ENCODE measurements at places on chromosomes 3 and 15.

GRCh38 chr15:92617549-92618520 lies 37.7 kb downstream of the FAM174B start:
- DNase-seq: no peak

DNA sequence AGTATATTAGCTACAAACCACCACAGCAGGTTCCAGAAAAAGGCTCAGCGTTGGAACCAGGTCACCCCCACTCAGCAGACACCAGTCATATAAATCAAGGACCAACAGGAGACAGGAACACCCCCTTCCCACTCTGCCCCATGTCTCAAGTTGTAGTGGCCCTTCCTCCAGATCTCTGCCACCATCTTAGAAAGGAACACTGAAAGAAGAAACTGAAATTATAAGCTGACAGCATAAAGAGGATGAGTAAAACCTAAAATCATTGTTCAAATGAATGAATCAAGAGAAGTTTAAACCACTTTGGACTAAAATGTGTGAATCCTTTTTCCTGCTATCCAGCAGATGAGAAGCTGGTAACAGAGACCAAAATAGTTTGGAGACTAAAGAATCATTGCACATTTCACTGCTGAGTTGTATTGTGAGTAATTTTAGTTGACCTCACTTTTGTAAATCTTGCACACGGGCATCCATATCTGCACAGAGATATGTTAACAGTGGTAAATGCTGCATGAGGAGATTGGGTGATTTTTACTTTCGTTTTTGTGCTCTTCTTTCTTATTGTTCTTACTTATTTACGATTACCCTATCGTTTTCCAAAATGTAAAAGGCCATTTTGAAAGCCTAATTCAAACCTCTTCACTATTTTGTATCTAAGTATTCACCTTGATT lies 19.8 kb downstream of the CCR3 start:
- no peak for DNase-seq

DNA sequence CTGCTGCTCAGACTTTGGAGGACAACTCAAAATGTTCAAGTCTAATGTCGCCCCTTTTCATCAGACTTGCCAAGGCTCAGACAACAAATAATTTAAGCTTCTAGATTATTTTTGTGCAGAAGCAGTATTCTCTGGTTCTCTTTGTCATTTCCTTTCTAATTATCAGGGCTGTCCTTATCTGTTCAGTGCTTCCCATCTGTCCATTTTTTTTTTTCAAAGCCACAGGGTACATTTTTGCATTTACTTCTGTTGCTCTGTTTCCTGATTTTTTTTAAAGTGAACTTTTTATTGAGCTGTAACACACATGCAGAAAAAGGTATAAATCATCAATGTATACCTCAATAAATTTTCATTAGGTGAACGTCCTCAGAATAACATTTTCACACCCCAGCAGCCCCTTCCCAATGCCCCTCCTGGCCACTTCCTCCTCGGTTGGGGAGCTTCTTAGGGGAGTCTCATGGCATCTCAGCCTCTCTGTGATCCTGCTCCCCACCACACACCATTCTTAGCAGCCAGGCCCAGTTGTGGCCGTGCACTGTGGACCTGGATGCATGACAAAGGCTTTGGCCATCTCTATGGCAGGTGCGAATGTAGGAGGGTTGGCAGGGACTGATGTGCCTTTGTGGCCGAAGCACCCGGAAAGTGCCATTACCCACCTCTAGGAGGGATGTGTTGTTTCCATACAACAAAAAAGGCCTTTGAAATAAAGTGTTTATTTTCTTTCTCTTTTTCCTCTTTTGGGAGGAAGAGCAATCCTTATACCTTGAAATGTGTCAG lies 303.5 kb upstream of the LRRFIP2 start:
- DNase-seq: no peak

GRCh38 chr3:40680685-40681657 lies 156.2 kb downstream of the ZNF621 start:
- no peak for DNase-seq

- DNase-seq: no peak
Measured at GRCh38 chr3:99965077-99965476, 147.4 kb downstream of the CMSS1 start.

DNA sequence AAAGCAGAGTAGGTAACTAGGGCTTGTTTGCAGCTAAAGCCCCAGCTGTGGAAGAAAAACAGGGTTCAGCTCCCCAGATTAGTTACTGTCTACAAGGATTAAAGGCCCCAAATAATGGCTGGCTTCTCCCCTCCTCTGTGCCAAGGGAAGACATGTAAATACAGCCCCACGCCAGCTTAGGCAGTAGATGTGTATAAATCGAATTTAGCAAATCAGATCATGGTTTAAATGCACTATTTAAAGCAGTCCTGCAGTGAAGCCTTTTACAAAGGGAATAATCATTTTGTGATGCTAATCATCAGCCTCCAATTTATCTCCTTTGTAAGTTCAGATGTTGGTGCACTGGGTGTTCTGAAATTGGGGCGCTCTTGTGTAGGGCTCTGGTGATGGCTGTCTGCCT lies 46.7 kb upstream of the POLG start:
- no peak for DNase-seq

DNA sequence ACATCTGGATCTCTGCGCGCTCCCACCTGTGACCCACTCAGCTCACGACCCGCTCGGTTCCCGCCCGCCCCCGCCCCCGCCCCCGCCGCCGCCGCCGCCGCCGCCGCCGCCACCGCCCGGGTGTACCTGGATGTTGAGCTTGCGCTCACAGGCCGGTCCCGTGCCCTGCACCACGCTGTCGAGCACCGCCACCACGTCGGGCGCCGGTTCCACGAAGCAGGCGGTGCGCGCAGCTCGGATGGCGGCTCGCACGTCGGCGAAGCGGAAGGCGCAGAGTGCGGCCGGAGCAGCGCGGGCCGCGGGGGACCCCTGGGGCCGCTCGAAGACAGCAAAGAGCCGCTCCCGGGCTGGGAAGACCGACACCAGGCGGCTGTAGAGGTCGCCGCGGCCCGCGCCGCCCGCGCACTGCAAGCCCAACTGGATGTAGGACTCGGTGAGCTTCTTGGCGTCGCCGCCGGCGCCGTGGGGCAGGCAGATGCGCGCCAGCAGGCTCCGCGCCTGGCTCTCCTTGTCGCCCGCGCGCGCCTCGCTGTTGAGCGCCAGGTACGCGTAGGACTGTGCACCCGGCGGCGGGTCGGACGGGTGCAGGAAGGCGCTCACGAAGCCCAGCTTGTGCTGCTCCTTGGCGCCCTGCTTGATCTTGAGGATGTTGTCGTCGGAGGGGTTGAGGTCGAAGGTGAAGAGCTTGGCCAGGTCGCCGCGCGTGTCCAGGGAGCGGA lies 1.1 kb downstream of the PLXND1 start:
- peak; percentile 10 for DNase-seq

DNA sequence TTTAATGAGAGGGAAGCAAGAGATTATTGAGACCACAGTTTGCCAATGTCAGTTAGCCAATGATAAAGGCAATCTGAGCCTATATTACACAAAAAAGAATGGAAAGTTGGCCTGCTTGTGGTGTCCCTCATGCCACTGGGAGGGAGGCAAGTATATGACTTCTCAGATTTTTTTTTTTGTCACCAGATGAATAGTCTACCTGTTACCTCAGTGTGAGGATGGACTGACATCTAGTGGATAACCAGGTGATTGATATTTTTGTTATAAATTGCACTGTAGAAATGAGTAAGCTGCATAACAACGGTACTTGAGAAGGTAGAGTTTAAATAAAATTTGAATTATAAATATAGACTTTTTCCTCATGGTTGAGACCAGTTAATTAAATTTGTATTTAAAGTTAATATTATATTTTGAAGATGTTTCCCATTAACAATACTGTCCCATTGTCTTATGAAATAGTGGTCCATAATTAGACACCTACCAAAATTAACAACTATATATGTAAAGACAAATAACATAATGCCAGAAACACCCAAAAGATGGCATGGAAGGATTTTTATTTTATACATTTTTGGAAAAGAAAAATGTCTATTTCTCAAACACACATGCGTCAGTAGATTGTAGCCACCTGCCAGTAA lies 237.8 kb upstream of the GADL1 start:
- DNase-seq: no peak

- DNase-seq: no peak
Measured at GRCh38 chr15:67897646-67898339, 57.9 kb upstream of the RNU6-1 start.

GRCh38 chr15:40790718-40791117 lies 16.2 kb upstream of the ZFYVE19 start:
- DNase-seq: no peak

- no peak for DNase-seq
Measured at GRCh38 chr3:124935264-124935663, 713 bp upstream of the MUC13 start.

- DNase-seq: no peak
Measured at GRCh38 chr3:71047616-71048531, 535.7 kb downstream of the FOXP1 start.

GRCh38 chr15:88243895-88244787 lies 12.4 kb downstream of the NTRK3 start:
- DNase-seq: no peak

- no peak for DNase-seq
Measured at GRCh38 chr3:65035246-65035645, 347.4 kb upstream of the ADAMTS9 start.

DNA sequence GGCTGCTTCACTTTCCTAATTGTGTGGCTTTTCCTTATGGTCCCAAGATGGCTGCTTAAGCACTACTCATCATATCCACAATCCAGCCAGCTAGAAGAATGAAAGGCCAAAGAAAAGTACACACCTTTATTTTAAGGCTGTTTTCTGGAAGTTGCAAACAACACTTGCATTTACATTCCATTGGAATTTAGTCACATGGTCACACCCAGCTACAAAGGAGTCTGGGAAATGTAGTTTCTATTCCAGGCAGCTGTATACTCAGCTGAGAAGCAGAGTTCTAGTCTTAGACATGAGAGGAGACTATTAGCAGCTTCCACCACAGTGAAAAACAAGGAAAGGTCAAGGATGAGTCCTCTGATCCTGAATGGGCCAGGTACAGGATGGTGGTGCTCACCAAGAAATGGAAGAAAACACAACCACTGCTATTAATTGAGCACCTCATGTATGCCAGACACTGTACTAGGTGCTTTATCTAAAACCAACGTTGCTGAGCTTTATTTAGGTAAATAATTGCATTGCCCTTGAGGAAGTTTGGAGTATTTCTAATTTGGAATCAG lies 28.0 kb upstream of the ATG7 start:
- DNase-seq: no peak

DNA sequence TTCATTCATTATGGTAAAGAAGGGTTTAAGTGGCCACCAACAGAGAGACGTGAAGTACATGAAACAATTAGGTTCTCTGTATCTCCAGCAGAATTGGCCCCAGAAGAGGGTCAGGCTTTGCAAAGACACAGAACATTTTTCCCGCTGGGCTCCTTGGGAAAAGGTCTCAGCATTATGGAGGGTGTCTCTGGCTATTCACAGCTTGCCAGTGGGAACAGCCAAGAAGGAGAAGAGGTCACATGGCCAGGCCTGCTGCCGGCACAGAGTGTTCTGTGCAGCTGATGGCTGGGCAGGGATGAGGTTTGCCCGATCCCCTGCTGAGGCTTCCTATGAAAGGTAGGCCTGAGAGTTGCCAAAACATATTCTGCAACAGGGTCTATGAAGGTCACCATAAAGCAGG lies 77.8 kb upstream of the LPP start:
- no peak for DNase-seq

GRCh38 chr3:195718477-195718984 lies 2.2 kb upstream of the MUC20 start:
- DNase-seq: no peak

DNA sequence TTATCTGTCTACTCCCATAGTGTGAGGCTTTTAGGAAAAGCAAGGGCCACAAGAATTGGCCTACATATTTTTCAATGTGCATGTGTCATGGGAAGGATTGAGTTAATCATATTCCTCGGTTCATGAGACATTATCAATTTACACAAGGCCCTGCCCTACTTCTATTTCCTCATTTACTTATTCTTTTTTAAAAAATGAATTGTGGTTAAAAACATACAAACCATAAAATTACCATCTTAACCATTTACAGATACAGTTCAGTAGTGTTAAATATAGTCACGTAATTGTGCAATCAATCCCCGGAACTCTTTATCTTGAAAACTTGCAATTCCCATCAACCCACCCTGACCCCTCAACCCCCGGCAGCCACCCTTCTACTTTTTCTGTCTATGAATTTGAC lies 284.0 kb upstream of the GADL1 start:
- DNase-seq: no peak

- DNase-seq: no peak
Measured at GRCh38 chr3:173745952-173746682, 348.6 kb downstream of the NLGN1 start.

DNA sequence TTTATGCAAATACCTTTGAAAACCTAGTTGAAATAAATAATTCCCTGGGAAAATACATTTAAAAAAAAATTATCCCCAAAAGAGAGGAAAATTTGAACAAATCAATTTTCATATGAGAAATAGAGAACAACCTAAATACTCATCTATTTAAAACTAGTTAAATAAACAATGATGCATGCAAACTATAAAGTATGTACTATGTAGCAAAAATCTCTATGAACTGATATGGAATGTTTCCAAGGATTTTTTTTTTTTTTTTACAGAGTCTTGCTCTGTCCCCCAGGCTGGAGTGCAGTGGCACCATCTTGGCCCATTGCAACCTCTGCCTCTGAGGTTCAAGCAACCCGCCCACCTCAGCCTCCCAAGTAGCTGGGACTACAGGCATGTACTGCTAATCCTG lies 27.2 kb upstream of the B3GALNT1 start:
- no peak for DNase-seq

DNA sequence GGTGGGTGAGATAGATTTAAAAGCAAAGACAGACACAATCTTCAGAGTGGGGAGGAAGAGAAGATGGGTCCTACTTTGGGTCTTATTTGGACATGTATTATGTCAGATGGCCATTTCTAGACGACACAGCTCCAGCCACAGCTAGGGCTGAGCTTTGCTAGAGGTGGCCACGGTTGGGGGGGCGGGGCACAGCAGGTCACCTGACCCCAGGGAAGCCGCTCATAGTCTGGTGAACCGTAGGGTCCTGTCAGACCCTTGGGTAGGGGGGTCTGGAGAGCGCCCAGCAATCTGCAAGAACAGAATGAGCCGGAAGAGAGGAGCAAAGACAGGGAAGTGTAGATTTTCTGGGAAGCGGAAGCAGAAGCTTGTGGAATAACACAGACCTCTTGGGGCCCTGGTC lies 6.6 kb downstream of the EPB42 start:
- no peak for DNase-seq

- DNase-seq: no peak
Measured at GRCh38 chr3:196979545-196979944, 10.9 kb upstream of the PIGZ start.

DNA sequence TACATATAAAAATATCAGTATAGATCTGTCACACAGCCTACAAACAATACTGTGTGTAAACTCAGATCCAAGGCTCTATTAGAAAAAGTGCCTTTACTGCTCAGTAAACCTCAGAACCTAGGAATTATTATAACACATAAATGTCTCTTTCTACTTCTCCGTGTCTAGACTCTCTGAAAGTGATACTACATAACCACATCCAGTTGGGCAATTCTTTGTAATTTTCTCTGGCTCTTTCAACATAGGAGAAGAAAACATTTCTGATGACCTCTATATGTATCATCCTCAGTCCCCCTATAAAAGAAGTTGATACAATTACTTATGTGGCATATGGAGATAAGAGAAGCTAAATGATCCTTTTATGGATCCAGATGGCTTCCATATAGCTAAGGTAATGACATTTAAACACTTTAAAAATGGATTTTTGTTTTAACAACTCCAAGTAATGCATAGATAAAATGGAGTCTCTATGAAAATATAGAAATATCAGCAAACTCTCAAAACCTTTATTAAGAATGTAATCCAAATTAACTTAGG lies 104.5 kb downstream of the LSAMP start:
- DNase-seq: no peak

All from stimulated activated CD4-positive, alpha-beta T cell treated with anti-CD3 and anti-CD28 coated beads, Interleukin-1b, Interleukin-23, amount 100 ng/mL, for 1 hour (primary cell).